ENCODE measurements at places on chromosomes 2 and 18.

DNA sequence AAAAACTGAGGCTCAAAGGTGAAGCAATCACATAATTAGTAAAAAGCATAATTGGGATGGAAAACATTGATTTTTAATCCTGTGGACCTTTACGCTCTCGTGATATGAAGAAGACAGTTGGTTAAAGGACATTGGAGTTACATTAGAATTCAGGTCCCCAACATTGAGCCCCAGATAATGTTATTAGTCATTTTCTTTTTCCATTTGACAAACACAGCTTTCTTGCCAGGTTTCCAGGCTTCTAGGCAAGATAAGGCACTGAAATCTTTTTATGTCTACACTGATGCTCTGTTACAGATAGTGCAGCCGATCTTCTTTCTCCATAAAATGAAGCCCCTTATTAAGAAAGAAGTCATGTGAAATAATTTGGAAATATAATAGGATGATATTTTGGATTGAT lies 38.5 kb downstream of the MYO3B start:
- DNase-seq = no peak

DNA sequence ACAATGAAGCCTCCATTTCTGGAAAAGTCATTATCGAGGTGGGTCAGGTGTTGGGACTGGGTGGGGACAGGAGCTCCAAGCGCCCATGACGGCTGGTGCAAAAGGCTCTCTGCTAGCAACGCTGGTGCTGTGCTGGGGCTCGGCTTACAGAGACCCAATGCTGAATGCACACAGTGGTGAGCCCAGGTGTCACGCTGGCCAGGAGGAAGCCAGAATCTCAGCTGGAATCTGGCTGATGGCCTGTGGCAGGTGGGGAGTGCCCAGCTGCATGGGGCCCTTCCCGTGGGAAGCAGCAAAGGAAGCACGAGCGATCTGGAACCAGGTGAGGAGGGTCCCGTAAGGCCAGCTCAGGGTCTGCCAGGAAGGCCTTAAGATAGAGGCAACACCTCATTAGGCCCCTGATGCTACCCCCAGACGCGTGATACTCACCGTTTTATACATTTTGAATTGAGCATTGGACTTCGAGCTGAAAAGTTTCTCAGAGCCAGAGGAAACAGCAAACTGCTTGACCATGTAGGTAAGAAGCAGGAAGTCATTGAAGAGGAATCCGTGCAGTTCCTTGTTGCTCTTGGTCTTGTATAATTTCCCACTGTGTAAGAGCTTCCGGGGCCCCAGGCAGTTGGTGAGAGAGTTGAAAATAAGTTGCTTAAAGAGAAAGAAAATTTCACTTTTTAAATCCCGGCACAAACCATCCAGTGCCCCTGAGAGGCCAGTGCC lies 34.7 kb downstream of the FAM228A start:
- no peak for DNase-seq

- DNase-seq = no peak
Measured at GRCh38 chr2:72539071-72539552, 286.7 kb downstream of the EXOC6B start.

DNA sequence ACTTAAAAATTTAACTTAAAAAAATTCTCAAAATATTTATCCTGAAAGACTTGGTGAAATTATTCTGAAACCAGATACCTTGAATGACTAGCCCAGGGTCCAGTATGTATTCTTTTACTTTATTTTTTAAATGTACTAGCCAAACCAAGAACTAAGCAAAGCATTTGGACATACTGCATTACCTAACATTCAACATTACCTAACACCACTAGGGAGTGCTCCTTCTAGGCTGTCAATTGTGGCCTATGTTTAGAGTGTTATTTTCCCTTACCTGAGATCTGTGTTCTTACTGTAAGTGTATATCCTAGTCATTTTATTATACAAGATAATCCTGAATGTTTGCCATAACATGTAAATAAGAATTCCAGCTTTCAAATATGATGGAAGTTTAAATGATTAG lies 496.6 kb downstream of the PTPRM start:
- peak; percentile 31 for DNase-seq

GRCh38 chr2:124213977-124214587 lies 189.0 kb downstream of the CNTNAP5 start:
- no peak for DNase-seq

DNA sequence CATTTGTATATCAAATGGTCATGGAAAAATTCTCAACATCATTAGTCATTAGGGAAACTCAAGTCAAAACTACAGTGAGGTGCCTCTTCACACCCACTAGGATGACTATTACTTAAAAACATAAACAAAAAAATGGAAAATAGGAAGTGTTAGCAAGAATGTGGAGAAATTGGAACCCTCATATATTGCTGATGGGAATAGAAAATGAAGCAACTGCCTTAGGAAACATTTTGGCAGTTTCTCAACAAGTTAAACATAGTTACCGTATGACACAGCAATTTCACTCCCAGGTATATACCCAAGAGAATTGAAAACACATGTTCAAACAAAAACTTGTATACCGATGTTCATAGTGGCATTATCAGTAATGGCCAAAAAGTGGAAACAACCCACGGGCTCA lies 18.1 kb upstream of the CYP26B1 start:
- DNase-seq = peak; percentile 95

DNA sequence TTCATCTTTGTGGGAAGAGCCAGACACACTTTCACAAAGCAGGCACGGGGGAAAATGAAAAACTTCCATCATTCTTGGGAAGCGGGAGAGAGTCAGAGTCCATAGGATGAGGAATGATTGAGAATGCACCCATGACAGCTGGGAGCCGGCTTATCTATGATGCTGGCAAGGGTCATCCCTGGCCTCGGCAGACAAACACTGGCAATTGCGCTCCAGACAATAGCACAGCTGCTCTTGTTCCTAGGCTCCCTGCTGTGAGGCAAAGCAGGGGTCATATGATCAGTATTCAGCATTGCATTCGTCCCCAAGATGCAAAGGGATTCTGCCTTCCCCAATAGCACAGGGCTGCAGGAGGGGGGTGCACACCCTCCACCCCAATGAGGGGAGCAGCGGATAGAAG lies 33.0 kb downstream of the CYRIA start:
- no peak for DNase-seq

DNA sequence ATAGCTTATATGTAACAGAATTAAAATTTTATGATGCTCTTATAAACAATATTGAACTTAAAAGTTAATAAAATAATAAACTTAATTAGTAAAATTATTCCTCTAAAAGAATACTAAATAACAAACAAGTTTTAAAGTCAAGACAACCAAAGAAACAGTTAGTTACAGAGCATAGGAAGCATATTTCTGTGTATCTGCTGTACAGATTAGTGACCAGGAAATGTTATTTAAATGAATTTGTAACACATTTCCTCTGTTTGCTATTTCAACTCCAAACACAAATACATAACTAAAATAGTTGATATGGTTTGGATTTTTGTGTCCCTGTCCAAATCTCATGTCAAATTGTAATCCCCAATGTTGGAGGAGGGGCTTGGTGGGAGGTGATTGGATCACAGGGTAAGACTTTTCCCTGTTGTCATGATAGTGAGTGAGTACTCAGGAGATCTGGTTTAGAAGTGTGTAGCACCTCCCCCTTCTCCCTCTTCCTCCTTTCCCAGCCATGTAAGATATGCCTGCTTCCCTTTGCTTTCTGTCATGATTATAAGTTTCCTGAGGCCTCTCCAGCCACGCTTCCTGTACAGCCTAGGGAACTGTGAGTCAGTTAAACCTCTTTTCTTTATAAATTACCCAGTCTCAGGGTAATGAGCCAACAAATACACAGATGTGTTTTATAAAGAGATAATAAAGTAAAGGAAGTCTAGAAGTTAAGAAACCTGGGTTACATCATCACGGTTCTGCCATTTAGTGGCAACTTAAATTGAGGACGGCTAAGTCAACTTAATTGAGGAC lies 51.8 kb downstream of the ROCK2 start:
- DNase-seq = no peak

- DNase-seq = no peak
Measured at GRCh38 chr2:233423552-233423860, 69.2 kb downstream of the DGKD start.

DNA sequence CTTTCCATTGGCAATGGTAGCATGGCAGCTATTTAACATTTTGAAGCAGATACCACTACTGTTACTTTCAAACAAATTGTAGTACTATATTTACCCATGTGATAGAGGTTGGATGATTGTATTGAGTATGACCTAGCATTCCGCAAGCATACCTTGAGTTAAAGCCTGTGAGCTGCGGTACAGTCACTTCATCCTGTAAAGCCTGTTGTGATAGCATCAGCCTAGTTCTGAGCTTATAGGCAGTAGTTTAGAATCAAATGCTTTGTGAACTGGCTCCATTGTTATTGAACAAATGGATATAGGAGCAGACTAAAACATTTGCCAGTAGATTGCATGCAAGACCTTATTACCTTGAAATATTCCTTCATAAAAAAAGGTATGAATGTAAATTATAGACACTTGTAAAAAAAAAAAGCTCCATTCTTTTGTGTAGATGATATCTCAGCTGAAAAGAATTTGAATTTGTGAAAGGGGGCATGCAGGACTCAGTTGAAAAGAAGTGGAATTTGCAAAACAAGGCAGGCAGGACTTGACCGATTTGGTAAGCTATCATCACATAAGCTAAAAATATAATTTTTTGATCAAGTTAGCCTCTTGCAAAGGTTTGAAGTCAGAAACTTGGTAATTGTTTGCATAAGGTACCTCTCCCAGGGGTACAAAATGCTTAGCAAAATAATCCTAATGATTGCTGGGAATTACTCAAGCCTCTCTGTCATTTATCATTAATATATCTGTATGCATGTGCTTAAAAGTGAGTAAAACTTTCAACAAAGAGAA lies 138.5 kb upstream of the ITGA4 start:
- no peak for DNase-seq

DNA sequence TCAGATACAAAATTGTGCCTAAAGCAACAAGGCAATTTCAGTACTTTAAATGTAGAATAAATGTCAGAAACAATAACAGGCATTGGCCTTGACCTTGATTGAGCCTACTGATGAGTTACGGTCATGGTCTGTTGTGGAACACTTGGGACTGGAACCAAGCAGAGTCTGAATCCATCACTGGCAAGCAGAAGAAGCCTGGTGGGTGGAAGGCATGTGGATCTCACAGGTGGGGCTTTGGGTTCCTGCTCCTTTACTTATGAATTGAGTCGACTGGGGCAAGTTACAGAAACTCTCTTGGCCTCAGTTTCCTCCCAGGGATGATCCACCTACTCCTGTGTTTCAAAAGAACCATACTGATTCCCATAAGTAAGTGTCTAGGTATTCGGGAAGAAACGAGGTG lies 102.3 kb downstream of the KCNF1 start:
- no peak for DNase-seq

DNA sequence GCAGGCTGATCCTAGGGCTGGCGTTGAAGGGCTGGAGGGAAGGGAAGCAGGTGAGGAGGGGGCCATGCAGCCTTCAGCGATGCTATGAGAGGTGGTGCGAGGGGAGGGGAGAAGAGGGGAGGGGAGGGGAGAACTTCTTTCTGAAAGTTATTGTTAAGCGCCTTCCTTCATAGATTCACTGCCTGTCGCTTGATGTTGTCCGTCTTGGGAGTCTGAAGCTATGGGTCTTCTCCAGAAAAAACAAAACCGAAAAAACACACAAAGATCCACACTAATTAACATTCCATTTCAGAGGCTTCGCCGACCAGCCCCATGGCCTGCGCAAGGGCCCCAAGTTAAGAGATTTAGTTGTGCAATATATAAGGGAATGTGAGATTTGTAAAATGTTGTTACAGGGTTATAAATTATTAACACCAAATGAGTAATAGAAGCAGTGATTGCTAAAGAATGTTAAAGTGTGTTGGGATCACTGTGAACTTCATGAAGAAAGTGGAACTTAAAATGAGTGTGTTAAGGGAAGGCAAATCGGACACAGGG lies 758 bp downstream of the CFAP221 start:
- no peak for DNase-seq

- no peak for DNase-seq
Measured at GRCh38 chr2:16655445-16655837, 10.2 kb downstream of the CYRIA start.

GRCh38 chr2:144489315-144489916 lies 30.5 kb downstream of the ZEB2 start:
- no peak for DNase-seq

DNA sequence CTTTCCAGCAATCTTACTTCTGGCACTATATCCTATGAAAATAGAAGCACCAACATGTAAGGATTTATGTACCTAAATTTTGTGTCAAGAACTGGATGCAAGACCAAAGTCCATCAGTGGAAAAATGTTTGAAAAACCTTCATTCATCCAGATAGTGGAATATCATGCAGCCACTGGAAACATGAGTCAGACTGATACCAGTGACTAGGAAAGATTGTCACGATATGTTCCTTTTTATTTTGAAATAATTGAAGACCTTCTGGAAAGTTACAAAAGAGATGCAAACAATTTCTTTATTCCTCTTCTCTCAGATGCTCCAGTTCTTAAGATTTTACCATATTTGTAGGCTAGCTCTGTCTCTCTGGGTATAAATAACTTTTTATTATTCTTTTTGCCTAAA lies 40.5 kb upstream of the IL1R2 start:
- DNase-seq = no peak

GRCh38 chr18:62610351-62610700 lies 87.5 kb downstream of the ZCCHC2 start:
- no peak for DNase-seq

GRCh38 chr2:26169226-26169625 lies 3.7 kb upstream of the GAREM2 start:
- no peak for DNase-seq

DNA sequence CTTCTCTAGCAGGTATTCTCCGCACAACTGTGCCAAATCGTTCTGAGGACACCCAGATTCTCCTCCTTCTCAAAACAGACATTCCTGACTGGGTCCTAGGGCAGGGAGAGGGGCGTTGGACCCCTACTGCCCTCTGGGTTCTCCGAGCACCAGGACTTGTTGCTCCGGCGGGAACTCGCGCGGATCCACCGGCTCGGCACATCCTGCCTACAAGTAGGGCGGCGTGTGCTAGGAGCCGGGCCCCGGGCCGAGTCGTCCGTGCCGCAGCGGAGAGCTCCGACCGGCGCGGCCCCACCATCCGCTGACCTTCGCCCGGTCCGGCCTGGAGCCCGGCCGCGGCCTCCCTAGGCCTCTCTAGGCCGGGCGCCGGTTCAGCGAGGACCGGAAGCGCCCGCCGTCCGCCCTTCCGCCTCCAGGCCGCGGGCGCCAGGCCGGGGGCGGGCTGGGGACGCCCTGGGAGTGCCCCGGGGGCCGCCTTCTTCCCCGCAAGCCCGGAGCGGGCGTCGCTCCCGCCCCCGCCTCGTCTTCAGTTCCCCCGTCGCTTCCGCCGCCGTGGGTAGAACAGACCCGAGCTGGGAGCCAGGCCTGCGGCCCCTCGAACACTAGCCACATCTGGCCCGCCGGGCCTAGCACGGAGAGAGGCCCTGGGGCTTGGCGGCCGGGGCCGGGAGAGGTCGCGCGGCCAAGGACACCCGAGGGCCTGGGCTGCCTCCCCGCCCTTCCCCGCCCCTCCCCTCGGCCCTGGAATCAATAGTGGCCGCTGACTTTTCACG lies 7.6 kb upstream of the ONECUT2 start:
- DNase-seq = no peak

DNA sequence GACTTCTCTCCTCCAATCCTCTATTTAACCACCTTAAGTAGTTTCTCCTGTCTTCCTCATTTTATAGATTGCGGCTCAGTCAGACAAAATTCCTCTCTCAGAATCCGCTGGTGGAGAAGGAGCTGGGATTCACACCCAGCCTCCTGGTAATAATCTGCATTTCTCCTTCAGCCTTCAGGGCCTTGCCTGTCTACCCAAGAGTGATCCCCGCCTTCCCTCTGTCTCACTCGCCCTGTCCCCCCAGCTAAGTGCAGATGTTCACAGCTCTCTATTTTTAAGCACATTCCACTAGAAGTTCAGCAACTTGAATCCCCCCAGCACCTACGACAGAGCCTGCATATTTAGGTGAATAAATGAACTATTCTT lies 212.5 kb upstream of the HAAO start:
- no peak for DNase-seq

GRCh38 chr2:161019311-161019710 lies 140.9 kb upstream of the TANK start:
- no peak for DNase-seq

Data from bronchial epithelial cell (primary cell).